ENCODE measurements at places on chromosomes 6 and 20.

- no peak for DNase-seq
Observed at GRCh38 chr20:38835792-38836191, 30.3 kb downstream of the PPP1R16B start.

DNA sequence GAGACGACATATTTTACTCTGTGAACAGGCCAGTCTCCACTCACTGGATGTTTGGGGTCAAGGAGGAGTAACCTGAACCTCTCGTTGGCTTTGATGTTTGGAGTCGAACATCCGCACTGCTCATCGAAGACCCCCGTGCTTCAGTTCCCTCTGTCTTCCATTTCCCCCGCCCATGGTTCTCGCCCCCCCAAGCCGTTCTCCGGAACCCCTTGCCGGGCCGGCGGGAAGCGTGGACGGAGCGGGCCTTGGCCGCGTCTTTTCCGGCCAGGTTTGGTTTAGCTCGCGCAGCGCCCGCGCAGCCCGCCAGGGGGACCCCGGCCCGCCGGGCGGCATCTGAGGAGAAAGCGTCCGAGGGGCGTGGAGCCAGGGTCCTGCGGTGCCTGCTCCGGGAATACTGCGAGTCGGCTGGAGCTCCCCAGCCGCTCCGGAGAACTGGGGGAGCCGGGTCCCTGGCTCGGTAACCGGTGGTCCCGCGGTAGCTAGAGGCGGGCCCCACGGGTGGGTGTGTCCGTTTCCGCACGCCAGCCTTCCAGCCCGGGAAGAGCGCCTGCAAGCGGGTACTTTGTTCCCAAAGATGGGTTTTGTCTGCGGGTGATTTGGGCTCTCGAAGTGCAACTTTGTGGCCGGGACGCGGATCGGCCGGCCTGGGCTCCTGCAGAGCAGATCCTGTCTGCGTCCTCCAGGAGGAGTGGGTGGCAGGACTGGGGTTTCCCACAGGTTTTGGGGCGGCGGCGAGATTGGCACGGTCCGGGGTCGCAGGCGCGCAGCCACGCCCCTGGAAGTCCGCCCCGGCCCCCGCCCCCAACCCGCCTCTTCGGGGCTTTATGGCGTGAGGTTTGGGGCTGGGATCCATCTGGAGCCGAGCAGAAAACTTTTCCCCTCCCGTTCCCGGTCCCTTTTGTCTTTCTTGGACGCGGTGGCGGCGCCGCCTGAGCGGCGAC is at the start of gene TMEM200A:
Gene TMEM200A (plus strand): TSS at position 852 of the 941 bp plus-strand sequence. CDS start 74,406 bp downstream, outside the sequence.
- peak; percentile 89 for DNase-seq

DNA sequence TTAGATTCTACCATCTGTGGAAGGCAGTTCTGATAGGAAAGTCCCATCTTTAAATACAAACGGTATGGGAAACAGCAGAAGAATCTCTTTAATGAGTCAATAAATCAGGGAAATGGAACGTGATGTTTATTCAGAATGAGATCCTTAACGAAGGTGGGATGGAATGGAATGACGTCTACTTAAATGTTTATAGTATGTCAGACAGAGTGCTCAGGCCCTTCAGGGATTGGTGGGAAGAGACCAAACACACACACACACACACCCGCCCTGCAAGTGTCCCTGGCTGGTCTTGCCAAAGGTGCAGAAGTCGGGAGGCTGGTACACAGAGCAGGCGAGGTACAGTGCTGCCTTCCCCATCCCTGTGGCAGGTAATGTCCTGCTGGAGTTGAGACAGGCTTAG is 164.0 kb downstream of the FARS2 start:
- DNase-seq, result no peak

DNA sequence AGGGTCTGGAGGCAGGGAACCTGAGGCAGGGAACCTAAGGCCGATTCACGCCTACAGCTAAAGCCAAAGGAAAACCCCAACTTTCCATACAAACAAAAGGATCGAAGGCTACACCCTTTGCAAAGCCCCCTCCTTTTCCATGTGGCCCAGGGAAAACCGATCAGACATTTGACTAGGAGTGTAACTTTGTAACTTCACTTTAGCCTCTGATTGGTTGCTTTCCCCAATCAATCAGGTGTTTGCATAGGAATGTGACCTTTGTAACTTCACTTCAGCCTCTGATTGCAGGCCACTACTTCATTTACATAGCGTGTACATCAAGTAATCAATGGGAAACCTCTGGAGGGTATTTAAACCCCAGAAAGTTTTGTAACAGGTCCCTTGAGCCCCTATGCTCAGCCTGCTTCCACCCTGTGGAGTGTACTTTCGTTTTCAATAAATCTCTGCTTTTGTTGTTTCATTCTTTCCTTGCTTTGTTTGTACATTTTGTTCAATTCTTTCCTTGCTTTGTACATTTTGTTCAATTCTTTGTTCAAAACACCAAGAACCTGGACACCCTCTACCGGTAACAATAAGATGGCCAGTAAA is 43.3 kb downstream of the CHD6 start:
- DNase-seq, result no peak

GRCh38 chr6:136511926-136512325 is 38.3 kb downstream of the MAP7 start:
- DNase-seq, result no peak

DNA sequence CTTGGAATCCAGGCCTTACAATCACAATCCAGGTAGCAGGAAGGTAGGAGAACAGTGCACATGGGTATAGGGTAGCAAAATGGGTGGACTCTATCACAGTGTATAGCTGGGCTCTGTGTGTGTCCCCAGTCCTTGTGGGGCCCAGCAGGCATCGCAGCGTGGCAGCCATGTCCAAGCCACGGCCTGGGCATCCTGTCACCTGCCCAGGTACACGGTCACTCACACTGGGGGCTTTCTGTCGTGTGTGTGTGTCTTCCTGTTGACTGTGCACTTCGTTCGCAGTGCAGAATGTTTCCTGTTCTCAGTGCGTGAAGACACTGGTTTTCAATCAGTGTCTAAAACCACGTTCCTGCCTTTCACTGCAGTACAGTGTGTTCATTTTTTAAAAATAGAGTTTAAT is 523.2 kb upstream of the JARID2 start:
- DNase-seq, result no peak

GRCh38 chr6:125302840-125303511 is 1.2 kb upstream of the HDDC2 start:
- DNase-seq, result no peak

DNA sequence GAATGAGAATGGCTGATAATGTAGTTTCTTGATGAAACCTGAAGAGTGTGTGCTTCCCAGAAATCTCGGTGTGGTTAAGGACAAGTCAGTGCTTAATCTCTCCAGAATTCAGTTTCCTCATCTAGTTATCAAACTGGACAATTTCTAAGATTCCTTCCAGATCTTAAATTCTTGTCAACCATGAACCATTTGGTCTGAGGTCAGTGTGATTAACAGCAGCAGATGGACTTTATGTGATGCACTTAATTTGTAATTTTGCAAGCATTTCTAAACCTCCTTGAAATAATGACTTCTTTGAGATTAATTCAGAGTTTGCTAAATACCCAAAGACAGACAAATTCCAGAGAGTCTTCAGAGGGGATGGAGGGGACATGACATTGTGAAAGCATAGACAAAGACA is 160.3 kb downstream of the KIF16B start:
- DNase-seq, result no peak

DNA sequence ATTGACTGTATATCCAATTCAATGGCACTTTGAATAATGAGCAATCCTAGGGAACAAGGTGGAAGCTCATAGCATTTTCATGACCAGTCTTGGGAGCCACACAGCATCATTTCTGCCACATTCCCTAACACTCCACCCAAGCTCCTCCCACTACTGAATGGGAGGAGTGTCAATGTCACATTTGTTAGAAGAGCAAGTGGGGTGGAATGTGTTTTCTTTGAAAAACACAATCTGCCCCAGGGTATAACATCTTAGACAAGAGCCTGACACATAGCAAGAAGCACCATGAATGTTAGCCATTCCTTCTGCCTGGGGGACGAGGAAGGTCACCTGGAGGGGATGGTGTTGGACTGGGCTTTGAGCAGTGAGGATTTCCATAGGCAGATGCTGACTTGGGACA is 258.3 kb upstream of the PMEPA1 start:
- DNase-seq, result no peak

GRCh38 chr20:19969507-19970255 is 47.5 kb upstream of the NAA20 start:
- DNase-seq, result no peak

GRCh38 chr20:38114353-38114791 is 50.7 kb downstream of the TGM2 start:
- DNase-seq, result no peak

GRCh38 chr6:34928695-34929094 is 39.6 kb downstream of the ANKS1A start:
- DNase-seq, result no peak

- no peak for DNase-seq
Observed at GRCh38 chr6:22367346-22367745, 70.5 kb upstream of the PRL start.

DNA sequence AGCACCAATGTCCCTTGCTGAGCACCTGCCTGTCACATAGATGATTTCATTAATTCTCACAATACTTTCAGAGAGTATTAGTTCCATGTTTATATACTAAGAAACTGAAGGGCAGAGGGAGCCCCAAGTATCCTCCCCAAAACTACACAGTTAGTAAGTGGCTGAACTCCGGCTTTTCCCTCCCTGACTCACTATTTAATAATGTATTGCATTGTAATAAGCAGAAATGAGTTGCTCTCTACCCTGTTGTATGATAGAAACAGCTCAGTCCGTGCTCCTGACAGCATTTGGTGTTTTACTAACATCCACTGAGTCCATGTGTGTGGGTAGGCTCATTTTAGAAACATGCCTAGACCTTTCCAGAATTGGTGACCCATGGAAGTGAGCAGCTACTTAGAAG is 76.8 kb downstream of the OLIG3 start:
- DNase-seq, result no peak

GRCh38 chr20:54195483-54196472 is 12.1 kb upstream of the PFDN4 start:
- no peak for DNase-seq

GRCh38 chr6:3871515-3871914 is 22.3 kb downstream of the FAM50B start:
- DNase-seq, result peak; percentile 81

DNA sequence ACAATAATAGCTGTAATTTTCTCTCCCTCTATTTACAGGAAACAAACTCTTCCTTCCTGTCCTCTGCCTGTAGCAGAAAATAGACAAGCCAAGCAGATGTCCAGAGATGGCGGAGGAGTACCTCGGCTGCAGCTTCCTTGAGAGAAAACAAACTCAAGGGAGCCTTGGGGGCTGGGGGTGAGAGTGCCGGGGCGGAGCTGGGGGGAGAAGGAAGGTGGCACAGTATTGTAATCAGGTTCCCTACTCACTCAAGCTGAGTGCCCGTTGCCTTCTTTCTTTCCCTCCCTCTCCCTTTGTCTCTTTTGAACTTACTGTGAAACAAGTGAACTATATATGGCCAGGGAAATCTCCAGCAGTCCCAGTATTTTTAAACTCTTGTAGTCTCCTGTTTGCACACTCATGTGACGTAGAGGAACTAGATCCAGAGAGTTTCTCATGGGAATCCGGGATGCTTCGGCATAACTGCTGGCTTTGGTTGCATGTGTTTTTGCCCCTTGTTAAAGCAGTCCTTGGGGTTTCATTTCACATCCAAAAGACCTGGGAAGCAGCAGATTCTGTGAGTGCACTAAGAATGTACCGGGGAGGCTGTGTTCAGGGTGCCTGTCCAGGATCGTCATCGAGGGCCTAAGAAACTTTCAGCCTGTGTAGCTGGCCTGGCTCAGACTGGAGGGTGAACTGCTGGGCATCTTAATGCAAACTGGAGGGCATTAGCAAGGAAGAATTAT is 44.6 kb upstream of the HDDC2 start:
- no peak for DNase-seq
